Mesothelial cell of epicardium (in vitro differentiated cells): ENCODE measurements at places on chromosomes 3 and 15.
A peak's percentile ranks its signal among the peaks of the same experiment; 100 is the strongest.

- H3K4me1 ChIP-seq: no peaks in the 10 kb centered on the region
- DNase-seq: no peak
- H3K4me3 ChIP-seq: no peak overlapping the region
- H3K36me3 ChIP-seq: no peaks in the 10 kb centered on the region
- peaks cover 3% of the 10 kb centered on the region for H3K27me3 ChIP-seq
- H3K27ac ChIP-seq: no peak overlapping the region
These were observed 47.4 kb downstream of the CHCHD4 start for GRCh38 chr3:14077310-14077709.

- H3K4me1 ChIP-seq: no peaks in the 10 kb centered on the region
- no peak for DNase-seq
- no peak overlapping the region for H3K27ac ChIP-seq
- no peak overlapping the region for H3K4me3 ChIP-seq
These were observed 73.7 kb downstream of the CEP63 start for GRCh38 chr3:134559591-134559990.

- H3K36me3 ChIP-seq: no peaks in the 10 kb centered on the region
- H3K4me3 ChIP-seq: no peak overlapping the region
- no peaks in the 10 kb centered on the region for H3K27me3 ChIP-seq
- peak overlapping the region; percentile 56 for H3K27ac ChIP-seq
These were observed 210.1 kb upstream of the SATB1 start for GRCh38 chr3:18635215-18635614.

- no peak for DNase-seq
- no peak overlapping the region for H3K4me3 ChIP-seq
- H3K36me3 ChIP-seq: no peaks in the 10 kb centered on the region
- H3K27ac ChIP-seq: no peak overlapping the region
- H3K4me1 ChIP-seq: peaks cover 7% of the 10 kb centered on the region
These were observed 256.5 kb upstream of the NECTIN3 start for GRCh38 chr3:110815008-110815583.

DNA sequence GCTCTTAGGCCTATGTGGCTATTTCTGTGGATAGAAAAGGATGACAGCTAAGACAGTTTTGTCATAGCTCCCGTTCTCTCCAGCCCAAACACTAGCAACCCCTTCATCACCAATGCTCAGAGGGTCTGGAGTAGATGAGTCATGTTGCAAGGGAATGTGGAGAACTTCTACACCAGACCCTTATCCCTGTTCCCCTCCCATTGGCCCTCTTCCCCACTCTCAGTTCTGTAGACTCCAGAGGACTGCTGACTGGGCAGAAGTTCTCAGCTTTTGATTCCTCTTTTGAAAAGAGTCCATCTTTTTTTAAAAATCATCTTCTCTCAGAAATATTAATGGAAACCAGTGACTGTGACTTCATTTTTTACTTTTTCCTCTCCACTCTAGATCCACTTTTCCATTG, 2.4 kb upstream of the MYZAP start:
- no peak overlapping the region for H3K4me3 ChIP-seq
- peaks cover 17% of the 10 kb centered on the region for H3K4me1 ChIP-seq
- no peak overlapping the region for H3K27ac ChIP-seq
- H3K27me3 ChIP-seq: no peaks in the 10 kb centered on the region

DNA sequence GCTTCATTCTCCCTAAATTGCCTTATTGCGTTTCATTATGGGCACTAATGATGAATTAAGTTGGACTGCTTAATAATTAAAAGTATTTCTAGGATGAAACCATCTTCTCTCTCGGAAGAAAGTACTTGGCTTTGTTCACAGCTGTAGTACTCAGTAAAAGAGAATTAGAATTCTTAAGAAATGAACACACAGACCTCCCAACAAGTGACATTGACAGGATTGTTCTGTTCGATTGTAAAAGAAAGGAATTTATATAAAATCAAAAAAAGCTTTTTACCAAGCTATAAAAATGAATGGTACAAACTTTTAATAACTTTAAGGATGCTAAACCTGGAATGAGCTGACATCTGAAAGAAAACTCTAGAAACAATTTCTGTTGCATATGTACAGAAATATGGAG, 416.4 kb upstream of the THRB start:
- no peak for DNase-seq
- H3K27ac ChIP-seq: no peak overlapping the region
- H3K27me3 ChIP-seq: no peaks in the 10 kb centered on the region
- H3K4me3 ChIP-seq: no peak overlapping the region
- H3K4me1 ChIP-seq: peaks cover 2% of the 10 kb centered on the region

- H3K27me3 ChIP-seq: no peaks in the 10 kb centered on the region
- H3K4me3 ChIP-seq: no peak overlapping the region
- H3K27ac ChIP-seq: no peak overlapping the region
- no peak for DNase-seq
- H3K4me1 ChIP-seq: no peaks in the 10 kb centered on the region
These were observed 11.1 kb downstream of the CD80 start for GRCh38 chr3:119548341-119548740.

GRCh38 chr3:119034256-119035013, at the start of gene IGSF11:
Gene IGSF11 (minus strand): TSS chr3:119034846. CDS start chr3:119034582, 264 bp downstream.
- H3K27ac ChIP-seq: peak within 1 kb of the TSS; percentile 43
- H3K4me1 ChIP-seq: peaks cover 12% of the 10 kb centered on the region
- H3K36me3 ChIP-seq: no peaks in the 10 kb centered on the region
- H3K27me3 ChIP-seq: peaks cover 58% of the 10 kb centered on the region
- H3K4me3 ChIP-seq: peak within 1 kb of the TSS; percentile 91
- DNase-seq: peak; percentile 64

DNA sequence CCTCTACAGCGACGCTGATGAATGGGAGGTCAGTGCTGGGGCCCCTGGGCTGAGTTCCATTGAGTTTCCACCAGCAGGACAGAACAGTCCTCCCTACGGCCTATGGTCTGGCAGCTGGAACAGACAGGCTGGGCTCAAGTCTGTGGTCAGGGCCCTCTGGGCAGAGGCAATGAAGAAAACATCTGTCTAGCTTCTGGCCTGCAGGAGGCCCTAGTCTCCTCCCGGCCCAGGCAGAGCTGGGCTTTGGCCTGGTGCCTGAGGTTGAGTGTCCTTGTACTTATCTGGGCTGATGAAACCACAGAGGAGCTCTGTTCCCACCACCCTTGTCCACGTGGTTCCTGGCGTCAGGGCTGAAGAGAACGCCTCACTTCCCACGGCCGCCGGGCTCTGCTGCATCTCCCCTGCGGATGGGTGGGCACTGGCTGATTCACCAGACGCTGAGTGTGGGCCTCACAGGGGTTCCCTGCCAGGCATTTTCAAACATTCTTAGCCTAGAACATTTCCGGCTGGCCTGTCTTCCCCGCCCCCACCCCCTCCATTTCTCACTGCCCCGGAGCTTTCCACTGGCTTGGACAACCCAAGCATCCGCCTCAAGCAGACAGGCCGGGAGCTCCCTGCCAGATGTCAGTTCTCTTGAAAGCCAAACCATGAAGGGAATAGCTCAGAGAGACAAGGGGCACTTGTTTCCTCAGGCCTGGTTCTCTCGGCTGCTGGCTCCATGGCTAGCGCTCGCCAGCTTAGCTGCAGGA, 20.3 kb downstream of the PPCDC start:
- H3K36me3 ChIP-seq: peaks cover 6% of the 10 kb centered on the region
- peak overlapping the region; percentile 10 for H3K4me3 ChIP-seq
- H3K27ac ChIP-seq: peak overlapping the region; percentile 76

DNA sequence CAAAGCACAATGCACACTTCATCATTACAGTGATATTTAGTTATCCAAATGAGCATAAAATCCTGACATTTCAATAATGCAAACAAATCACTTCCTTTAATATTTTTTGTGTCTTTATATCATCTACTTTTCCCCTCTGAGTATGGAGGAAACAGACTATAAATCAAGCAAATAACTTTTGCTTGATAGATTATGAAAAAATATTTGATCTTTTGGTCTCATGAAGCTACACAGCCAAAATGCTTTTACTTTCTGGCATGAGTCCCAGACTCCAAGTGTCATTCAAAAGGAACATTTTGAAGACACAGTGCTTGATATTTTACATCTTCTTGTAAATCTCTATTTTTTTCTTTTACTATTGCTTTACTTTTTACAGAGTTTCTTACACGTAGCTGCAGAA, 215.3 kb upstream of the ROBO1 start:
- no peak overlapping the region for H3K4me3 ChIP-seq
- H3K27me3 ChIP-seq: peaks cover 3% of the 10 kb centered on the region
- H3K36me3 ChIP-seq: no peaks in the 10 kb centered on the region
- peaks cover 13% of the 10 kb centered on the region for H3K4me1 ChIP-seq
- DNase-seq: no peak
- H3K27ac ChIP-seq: no peak overlapping the region

- DNase-seq: no peak
- peaks cover 18% of the 10 kb centered on the region for H3K4me1 ChIP-seq
- H3K27me3 ChIP-seq: no peaks in the 10 kb centered on the region
- no peak overlapping the region for H3K4me3 ChIP-seq
- no peak overlapping the region for H3K27ac ChIP-seq
- peaks cover 4% of the 10 kb centered on the region for H3K36me3 ChIP-seq
These were observed 17.3 kb downstream of the IGF2BP2 start for GRCh38 chr3:185807445-185808068.

GRCh38 chr3:57646723-57647122, 46.2 kb downstream of the DENND6A start:
- no peaks in the 10 kb centered on the region for H3K27me3 ChIP-seq
- H3K4me3 ChIP-seq: no peak overlapping the region
- H3K36me3 ChIP-seq: peaks cover 62% of the 10 kb centered on the region
- H3K4me1 ChIP-seq: peaks cover 2% of the 10 kb centered on the region

- H3K27ac ChIP-seq: no peak overlapping the region
- H3K27me3 ChIP-seq: no peaks in the 10 kb centered on the region
- H3K36me3 ChIP-seq: no peaks in the 10 kb centered on the region
- no peak overlapping the region for H3K4me3 ChIP-seq
- no peak for DNase-seq
These were observed 2.0 kb upstream of the CLDN16 start for GRCh38 chr3:190385731-190386688.

DNA sequence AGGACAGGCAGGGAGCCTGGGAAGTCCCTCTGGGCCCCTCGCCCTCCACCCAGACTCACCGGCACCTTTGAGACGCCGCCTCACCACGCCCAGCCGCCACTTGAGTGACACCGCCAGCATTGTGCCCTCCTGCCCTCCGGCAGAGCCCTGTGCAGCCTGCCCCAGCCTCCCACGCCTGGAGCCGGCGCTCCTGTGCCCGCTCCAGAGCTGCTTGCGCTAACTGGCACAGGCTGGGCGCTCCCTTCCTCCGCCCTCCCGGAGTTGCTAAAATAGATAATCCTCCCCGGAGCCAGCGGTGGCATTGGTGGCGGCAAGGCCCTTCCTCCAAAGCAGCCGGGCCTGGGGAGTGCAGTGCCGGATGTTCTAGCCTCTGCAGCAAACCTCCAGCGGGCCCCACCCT, 15.7 kb upstream of the GRIP2 start:
- H3K27me3 ChIP-seq: peaks cover 20% of the 10 kb centered on the region
- DNase-seq: no peak
- H3K4me1 ChIP-seq: peaks cover 8% of the 10 kb centered on the region
- no peak overlapping the region for H3K27ac ChIP-seq

- H3K36me3 ChIP-seq: peaks cover 28% of the 10 kb centered on the region
- H3K27me3 ChIP-seq: no peaks in the 10 kb centered on the region
- H3K27ac ChIP-seq: no peak overlapping the region
- no peak overlapping the region for H3K4me3 ChIP-seq
- DNase-seq: no peak
These were observed 5.3 kb downstream of the BRPF1 start for GRCh38 chr3:9736831-9737230.

- no peak for DNase-seq
- no peaks in the 10 kb centered on the region for H3K36me3 ChIP-seq
- peaks cover 30% of the 10 kb centered on the region for H3K27me3 ChIP-seq
- H3K27ac ChIP-seq: no peak overlapping the region
- H3K4me3 ChIP-seq: no peak overlapping the region
These were observed 3.1 kb upstream of the CACNA1D start for GRCh38 chr3:53491276-53491675.

DNA sequence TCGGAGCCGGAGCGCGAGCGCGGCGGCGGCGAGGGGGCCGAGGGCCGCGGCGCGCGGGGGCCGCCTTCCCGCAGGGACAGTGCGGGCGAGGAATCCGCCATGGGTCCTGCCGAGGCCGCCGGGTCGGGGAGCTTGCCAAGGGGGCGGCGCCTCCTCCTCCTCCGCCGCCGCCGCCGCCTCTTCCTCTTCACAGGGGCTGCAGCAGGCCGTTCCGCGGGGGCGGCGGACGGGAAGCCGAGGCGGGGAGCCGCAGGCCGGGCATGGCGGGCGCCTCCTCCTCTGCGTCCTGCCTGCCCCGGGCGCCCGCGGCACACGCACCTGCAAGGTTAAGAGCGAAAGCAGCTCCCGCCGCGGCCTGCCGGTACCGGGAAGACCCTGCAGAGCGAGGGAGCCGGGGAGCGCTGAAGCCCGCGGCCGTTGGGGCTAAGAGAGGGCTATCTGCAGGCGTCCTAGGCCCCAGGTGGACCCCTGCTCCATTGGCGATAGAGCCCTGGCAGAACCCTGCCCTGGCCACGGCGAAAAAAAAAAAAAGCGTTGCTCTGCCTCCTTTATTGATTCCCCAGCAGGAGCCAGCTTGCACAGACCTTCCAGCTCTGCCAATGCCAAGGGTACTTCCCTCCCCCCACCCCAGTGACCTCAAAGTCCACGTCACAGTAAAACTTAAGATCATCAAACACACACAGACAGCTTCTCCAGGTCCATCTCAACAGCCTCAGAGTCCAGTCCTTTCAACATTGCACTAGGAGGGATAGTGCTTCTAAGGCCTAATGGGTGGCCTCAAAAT, at the start of gene LYSMD2:
TSS of gene LYSMD2 (minus strand) at position 134 of the 784 bp plus-strand sequence. CDS start at position 101, 33 bp downstream.
- H3K4me1 ChIP-seq: peaks cover 11% of the 10 kb centered on the region
- peaks cover 18% of the 10 kb centered on the region for H3K27me3 ChIP-seq
- no peak within 1 kb of the TSS for H3K27ac ChIP-seq
- peak; percentile 62 for DNase-seq
- no peaks in the 10 kb centered on the region for H3K36me3 ChIP-seq

DNA sequence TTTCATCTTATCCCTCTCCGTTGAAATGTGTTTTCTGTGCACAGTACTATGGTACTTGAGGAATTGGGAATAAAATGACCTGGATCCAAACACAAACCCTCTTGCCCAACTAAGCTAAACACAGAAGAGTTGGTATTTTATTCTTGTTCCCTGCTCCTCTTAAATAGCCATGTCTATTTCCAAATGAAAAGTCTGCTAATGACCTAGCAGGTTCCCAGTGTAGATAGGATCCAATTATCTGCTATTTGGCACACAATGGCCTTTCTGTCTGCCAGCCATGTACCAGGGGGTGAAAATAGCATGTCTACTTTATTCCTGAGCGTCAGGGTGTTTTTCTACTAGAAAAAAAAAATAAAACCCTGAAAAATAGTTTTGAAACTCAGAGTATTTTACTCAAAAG, 657.0 kb upstream of the NAALADL2 start:
- H3K36me3 ChIP-seq: no peaks in the 10 kb centered on the region
- no peaks in the 10 kb centered on the region for H3K27me3 ChIP-seq
- H3K27ac ChIP-seq: no peak overlapping the region
- H3K4me1 ChIP-seq: peaks cover 5% of the 10 kb centered on the region

DNA sequence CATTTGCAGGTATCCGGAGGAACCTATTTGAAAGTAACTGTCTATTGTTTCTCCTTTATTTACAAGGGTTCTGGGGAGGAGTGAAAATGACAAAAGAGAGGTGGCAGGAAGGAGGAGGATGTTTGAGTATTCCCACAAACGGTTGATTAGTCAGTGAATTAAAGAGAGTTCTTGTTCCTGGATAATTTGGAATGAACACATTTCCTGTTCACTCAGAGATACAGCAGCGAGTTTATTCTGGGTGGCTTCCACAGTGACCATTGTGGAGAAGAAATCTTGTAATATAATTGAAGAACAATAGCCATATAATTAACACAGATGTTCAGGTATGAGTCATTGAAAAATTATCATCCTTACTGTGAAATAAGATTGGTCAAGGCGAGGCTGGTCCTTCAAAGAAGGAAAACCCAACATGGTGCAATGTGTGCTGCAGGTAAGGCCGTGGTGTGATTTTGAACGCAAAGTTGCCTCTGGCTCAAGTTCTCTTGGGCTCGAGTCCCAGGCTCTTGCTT, 77.3 kb downstream of the NFKBIZ start:
- no peak overlapping the region for H3K4me3 ChIP-seq
- H3K27ac ChIP-seq: no peak overlapping the region
- no peaks in the 10 kb centered on the region for H3K4me1 ChIP-seq
- no peak for DNase-seq
